GM20000 (cell line): ENCODE measurements at places on chromosomes 5 and 9.

- no peak for DNase-seq
These were observed 136.6 kb upstream of the TNC start for GRCh38 chr9:115254287-115255180.

DNA sequence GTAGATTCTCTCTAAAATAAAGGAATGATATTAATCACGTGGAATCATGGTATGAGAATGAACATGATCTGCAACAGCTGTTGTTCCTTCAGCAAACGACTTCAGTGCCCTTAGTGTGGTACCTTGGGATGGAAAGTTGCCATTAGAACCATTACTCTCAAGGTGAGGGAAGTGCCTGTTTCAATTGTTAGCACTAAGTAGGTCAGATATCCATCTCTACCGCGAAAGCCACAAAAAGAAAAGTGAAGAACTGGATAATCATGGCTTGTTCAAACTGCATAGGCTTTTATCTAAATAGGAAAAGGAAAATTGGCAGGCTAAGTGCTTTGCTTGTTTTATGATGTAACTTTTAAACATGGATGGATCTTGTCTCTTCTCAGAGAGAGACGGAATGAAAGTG, 380.7 kb downstream of the MRPS30 start:
- DNase-seq = no peak

- DNase-seq = no peak
These were observed 29.3 kb upstream of the STOM start for GRCh38 chr9:121399126-121399882.

DNA sequence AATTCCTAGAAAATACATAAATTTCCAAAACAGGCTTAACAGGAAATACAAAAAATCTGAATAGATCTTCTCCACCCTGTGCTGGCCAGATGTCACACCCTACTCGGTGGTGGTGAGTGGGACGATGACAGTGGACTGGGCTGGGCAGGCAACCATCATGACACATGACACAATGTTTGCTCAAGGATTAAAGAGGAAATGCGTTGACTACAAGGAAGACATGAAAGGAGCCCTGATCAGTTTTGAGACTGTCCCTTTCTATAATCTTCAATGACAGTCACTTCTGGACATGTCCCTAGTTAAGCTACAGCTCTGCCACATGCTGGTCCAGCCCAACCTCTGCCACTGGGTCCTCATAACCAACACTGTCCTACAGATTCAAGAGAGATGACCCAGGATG, 99.8 kb downstream of the ZDHHC21 start:
- no peak for DNase-seq

- DNase-seq = peak; percentile 76
These were observed 3.5 kb upstream of the NEK6 start for GRCh38 chr9:124254261-124254682.

DNA sequence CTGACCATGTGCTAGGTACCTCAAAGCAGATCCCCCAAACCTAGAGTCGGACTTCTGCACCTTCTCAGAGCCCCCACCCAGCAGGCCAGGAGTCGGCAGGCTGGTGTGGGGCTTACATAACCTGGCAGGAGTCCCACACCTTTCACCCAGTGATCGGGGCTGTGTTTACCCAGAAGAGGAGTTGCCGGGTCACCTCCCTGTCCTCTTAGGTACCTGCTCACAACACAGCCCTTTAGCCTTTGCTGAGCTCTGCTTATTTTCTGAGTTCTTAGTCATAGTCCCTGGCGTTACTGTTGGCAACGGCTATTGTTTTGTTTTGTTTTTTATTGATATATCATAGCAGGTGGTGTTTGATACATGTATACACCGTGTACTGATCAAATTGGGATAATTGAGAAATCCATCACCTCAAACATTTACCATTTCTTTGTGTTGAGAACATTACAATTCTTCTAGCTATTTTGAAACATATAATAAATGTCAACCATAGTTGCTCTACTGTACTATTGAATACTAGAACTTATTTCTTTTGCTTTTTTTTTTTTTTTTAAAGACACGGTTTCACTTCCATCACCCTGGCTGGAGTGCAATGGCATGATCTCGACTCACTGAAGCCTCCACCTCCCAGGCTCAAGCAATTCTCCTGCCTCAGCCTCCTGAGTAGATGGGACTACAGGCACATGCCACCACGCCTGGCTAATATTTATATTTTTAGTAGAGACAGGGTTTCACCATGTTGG, 10.4 kb upstream of the EEIG1 start:
- DNase-seq = no peak
